ENCODE measurements at places on chromosomes 4 and X.

- no peak for DNase-seq
These were observed 140.6 kb downstream of the DCTD start for GRCh38 chr4:182776376-182777105.

- DNase-seq = no peak
These were observed 66.6 kb upstream of the LIMCH1 start for GRCh38 chr4:41471126-41472071.

DNA sequence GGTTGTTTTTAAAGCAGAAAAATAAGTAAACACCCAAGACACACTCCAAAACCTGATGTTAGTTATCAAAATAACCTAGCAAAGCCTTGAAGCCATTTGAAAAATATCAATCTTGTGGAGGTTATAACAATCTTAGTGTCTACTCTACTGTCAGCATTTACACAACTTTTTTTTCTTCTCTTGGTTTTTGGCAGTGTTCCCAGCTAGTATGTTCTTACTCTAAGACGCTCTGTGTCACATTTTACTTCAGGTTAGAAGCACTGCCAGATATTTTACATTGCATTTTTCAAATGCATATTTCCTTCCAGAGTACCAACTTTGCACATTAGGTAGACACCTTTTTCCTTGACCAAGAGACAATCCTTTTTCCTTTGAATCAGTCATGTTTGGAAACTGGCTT lies 114.0 kb upstream of the INPP4B start:
- DNase-seq = no peak

DNA sequence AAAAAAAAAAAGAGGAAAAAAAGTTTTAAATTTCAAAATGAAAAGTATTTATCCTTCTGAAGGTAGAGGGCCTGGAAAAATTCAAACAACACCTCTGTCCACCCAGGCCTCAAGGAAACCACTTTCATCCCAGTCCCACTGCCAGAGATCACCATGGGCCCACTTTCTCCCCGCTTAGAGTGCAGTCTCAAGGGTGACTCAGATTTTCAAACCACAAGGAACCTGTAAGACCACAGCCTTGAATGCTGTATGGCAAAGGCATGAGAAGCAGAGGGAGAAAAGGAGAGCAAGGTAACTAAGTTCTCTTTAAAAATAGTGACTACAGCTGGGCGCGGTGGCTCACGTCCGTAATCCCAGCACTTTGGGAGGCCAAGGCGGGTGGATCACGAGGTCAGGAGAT lies 87.9 kb upstream of the PACRGL start:
- DNase-seq = no peak

DNA sequence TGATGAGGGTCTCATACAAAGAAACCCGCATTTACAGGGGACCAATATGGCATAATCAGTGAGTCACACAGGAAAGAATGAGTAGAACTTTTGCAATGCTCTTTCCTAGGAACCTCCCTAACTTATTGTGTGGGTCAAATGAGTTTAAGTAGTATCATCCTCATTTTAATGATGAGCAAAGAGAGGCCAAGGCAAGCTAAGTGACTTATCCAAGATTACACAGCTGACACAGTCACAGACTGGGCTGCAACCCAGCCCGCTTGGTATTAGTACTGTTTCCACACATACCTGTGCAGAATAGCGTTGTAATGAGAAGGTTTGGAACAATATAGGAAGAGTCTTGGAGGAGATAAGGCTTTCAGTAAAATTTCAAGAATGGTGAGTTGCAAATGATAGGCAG lies 91.0 kb upstream of the PPP1R2C start:
- DNase-seq = no peak

- DNase-seq = no peak
These were observed 83.7 kb upstream of the GC start for GRCh38 chr4:71867598-71867997.

DNA sequence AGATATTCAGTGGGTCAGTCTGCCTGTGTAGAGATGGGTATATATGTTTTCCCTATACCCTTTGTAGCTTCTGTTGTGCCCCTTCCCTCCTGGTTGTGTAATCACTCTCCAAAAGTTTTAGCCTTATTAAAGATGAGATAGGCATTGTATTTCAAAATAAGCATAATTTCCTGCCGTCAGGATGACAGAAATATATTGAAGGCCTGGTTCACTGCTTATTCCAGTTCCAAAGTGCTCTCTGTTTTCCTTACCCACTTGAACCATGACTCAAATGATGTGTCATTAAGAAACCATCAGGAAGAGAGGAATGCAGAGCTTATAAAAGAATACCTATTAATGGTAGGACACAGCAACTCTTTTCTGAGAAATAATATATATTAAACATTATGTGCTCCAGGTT lies 178.5 kb downstream of the GABRB1 start:
- no peak for DNase-seq

- no peak for DNase-seq
These were observed 218.4 kb downstream of the STIM2 start for GRCh38 chr4:27078934-27079455.

GRCh38 chrX:68498044-68498507 lies 775 bp upstream of the YIPF6 start:
- DNase-seq = peak; percentile 17

DNA sequence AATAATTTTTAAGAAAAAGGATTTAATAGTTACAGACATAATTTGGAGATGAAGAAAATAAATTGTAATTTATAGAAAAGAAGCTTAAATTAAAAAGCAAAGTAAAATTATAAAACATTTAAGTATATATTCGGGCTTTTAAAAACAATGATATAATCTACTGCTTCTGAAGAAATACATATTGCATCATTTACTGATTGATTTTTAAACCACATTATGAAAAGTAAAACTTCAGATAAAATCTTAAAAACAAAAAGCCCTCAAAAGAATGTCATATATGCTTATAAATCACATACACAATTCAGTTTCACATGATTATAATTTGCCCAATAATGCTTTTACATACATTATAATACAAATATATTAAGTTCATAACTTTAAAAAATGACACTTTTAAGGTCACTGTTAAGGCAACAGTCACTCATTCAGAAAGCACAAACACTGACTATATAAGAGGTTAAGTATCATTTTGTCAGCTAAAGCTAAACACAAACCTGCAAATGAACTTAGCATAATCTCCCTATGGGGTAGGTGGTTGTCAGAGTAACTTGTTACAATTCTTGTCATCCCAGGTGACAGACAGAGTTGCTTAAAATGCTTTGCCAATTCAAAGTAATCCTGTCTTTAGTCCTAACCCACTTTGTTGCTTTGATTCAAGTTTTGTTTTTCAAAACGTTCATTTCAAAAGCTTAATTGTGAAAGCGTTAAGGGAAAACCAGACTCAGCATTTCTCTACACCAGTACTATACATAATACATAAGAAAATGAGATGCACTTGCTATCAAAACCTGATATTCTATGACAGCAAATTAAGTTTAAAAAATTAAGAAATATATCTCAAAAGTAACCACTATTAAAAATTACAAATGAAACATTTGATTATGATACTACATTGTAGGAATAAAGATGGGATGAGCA lies 90.6 kb upstream of the MAB21L2 start:
- DNase-seq = no peak

DNA sequence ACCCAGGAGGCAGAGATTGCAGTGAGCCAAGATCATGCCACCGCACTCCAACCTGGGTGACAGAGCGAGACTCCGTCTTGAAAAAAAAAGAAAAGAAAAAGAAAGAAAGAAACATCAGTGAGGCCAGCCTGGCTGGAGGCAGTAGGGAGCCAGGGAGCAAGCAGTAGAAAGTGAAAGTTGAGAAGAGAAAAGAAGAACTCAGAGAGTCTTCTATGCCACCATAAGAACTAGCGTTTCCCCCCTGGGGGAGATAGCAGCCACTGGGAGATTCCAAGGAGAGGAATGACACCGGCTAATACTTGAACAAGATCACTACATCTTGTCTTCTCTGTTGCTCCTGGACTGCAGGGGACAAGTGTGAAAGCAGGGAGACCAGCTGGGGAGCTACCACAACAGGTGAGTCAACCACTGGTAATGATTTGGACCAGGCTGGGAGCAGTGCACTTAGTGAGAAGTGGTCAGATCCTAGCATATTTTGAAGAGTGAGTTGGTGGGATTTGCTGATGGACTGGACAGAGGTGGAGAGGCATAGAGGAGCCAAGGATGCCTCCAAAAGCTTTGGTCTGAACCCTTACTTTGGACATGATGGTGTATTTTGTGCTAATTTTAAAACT lies 33.4 kb downstream of the SLC2A9 start:
- DNase-seq = no peak

GRCh38 chrX:108875548-108875947 lies 139.2 kb upstream of the IRS4 start:
- DNase-seq = no peak

DNA sequence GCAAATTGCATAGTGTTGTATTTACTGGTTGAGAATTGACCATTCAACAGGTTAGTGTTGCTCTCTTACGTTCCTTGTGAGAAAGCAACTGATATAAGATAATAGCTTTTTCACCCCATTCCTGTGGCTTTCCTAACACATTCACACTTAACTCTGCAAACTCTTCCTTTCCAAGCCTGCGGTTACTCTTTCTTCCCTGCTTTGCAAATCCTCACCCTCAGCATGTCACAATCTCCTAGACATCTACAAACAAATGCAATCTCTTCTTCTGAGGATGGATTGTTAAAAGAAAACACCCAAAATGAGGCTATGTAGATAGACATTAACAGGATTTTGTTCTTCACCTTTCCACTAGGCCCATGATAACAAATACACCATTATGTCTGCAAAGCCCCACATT lies 771.7 kb upstream of the PCDH7 start:
- no peak for DNase-seq

DNA sequence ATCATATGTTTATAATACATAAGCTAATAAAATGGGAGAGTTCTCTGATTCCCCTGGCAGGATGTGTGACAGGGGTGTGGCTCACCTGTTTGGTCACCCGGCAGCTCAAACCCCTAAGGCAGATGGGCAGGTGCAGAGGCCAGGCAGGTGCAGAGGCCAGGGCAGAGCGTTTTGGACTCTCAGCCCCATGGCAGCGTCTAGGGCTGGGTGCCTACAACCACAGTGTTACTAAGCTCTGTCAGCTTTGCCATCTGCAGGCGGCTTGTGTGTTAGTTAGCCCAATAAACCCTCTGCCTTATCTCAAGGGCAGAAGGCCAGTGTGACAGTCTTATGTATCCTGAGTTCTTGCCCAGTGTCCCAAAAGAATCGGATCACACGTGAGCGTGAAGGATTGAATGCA lies 54.0 kb upstream of the UGT2B15 start:
- no peak for DNase-seq

GRCh38 chr4:3295837-3296624 lies 3.2 kb downstream of the RGS12 start:
- no peak for DNase-seq

- DNase-seq = no peak
These were observed 13.4 kb downstream of the CCDC158 start for GRCh38 chr4:76407440-76408119.

DNA sequence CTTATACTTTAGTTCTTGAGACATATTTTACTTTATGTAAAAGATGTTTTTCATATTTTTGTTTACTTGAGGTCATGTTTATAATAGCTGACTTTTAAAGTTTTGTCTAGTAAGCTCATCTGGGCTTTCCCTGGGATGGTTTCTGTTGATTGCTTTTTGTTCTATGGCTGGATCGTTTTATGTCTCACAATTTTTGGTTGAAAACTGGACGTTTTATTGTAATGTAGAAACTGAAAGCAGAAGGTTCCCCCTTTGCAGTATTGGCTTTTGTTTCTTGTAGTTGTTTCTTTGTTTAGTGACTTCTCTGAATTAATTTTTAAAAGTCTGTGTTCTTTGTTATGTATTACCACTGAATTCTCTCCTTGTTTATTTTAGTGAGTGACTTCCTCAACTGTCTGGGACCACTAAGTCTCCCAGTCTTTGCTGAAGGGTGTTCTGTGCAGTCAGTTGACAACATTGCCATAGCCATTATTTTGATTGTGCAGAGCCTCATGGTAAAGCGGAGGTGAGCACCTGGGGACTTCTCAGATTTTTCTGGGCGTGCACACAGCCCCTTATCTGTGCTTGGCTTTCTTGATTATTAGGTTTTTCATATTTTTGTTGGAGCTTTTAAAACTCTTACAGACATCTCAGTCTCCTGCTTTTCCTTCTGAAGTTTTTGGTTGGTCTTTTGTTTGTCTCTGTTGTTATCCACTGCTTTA lies 31.0 kb downstream of the KDM6A start:
- DNase-seq = no peak

DNA sequence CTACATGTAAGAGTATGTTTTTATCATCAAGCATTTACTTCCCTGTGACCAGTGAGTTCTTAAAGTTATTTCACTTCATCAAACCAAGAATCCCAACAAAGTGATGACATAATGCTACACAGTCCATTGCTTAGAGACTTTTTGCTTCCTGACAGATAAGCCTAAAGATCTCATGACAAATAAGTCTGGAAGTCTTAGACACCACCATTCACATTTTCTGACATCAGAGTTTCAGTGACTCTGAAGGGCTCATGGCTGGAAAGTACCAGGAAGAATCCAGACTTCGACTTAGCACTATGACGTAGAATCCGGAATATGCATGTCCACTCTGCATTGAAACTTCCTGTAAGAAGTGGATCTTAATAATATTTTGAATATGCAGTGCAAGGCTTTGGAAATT lies 53.7 kb downstream of the CLDN22 start:
- DNase-seq = no peak

DNA sequence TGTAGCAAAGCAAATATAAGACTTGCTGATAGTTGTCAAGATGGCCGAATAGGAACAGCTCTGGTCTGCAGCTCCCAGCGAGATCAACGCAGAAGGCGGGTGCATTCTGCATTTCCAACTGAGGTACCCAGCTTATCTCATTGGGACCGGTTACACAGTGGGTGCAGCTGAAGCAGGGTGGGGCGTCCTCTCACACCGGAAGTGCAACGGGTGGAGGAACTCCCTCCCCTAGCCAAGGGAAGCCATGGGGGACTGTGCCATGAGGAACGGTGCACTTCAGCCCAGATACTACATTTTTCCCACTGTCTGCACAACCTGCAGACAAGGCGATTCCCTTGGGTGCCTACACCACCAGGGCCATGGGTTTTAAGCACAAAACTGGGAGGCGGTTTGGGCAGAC lies 382.3 kb upstream of the EMCN start:
- no peak for DNase-seq

DNA sequence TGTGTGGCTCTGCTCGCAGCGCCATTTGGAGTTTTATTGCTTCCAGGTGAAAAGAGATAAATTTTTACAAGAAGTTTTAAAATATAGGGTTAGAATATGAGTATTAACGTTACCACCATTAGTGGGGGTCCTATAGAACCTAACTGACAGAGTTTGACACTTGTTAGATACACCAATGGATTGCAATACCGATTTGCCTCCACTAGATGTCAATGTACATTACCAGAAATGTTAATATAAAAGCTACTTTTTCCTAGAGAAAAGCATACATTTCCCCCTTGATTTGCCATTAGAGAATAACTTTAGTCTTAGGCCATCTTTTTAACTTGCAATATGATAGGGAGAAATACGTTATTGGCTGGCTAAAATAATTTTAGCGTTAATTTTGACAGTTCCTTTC lies 108.4 kb downstream of the LINC00632 start:
- DNase-seq = no peak

GRCh38 chr4:14958436-14958835 lies 43.8 kb upstream of the CPEB2 start:
- no peak for DNase-seq

GRCh38 chrX:18994713-18995112 lies 10.8 kb upstream of the PHKA2 start:
- no peak for DNase-seq

- no peak for DNase-seq
These were observed 226.7 kb downstream of the GRIA2 start for GRCh38 chr4:157447195-157447594.
